ENCODE measurements at places on chromosomes 5 and 9.

GRCh38 chr9:127791085-127791484, 5.3 kb downstream of the CDK9 start:
- no peak for DNase-seq

DNA sequence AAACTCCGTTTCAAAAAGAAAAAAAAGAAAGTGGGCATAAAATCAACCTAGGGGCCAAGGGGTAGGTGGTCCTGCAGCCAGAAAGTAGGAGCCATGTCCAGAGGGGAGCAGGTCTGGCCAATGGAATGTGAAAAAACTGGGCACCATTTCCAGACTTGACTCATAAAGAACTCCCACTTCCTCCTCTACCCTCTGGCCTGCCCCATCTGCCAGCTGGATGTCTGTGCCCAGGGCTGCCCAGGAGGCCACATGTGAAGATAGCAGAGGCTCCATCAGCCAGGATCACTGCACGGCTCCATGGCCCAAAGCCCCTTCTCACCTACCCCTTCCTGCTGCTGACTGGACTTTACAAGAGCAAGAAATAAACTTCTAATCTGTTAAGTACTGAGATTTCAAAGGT, 42.1 kb upstream of the EEIG1 start:
- DNase-seq, result no peak

DNA sequence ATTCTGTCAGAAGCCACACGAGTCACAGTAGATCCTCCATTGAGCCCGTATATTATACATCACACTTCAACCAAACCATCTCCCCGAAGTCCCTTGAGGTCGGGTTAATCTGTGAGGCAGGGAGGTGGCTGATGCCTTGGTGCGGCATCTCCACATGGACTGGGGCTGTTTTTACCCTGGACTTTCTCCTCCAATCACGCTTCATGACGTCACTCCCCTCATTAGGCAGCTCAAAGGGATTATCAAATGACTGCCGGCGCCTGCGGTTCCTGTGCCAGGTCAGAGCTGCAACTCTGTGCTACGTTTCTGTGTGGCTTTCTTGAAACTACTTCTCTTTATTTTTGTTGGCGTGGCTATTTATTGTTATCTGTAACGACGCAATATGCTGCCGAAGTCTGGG, 53.7 kb downstream of the TMOD1 start:
- DNase-seq, result no peak

- no peak for DNase-seq
These were observed 13.5 kb upstream of the FREM1 start for GRCh38 chr9:14923701-14924100.

DNA sequence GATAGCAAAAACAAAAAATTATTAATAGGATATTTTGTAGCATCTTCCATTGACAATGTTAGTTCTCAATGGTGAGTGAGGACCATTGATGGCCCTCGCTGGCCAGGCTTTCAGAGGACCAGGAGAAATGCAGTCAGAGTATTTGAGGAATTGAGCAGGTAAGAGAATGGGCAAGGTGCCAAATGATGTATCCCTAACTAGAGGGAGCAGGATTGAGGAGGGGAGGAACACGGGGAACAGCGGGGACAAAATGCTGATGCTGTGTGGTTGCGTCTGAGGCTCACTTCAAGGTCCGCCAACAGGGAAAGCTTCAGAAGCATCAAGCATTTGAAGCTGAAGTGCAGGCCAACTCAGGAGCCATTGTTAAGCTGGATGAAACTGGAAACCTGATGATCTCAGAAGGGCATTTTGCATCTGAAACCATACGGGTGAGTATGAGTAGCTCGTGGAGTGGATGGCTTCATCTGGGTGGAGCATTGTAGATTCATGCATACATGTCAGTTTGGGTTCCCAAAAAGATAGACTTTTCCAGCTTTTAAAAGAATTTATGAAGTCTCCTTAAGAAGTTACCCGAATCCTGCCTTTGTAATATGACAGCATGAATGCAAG, 16.2 kb downstream of the SPTAN1 start:
- DNase-seq, result no peak

DNA sequence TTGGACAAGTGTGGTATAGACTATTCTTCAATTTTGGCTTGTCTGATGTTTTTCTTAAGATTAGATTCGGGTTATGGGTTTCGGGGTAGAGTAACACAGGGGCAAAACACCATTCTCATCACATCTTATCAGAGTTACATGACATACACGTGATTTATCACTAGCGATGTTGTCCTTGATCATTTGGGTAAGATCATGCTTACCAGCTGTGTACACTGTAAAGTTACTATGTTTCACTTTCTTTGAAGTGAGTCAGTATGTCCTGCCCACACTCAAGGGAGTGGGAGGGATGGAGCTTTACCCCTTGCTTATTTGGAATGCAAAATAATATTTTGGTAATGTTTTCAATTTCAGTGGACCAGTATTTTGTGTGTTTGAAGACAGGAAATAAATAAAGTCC, 101.8 kb upstream of the TAF11L2 start:
- DNase-seq, result no peak

- no peak for DNase-seq
These were observed 208.8 kb downstream of the KIF4B start for GRCh38 chr5:155222393-155222792.

- DNase-seq, result no peak
These were observed 305.2 kb downstream of the EFNA5 start for GRCh38 chr5:107365320-107366109.

DNA sequence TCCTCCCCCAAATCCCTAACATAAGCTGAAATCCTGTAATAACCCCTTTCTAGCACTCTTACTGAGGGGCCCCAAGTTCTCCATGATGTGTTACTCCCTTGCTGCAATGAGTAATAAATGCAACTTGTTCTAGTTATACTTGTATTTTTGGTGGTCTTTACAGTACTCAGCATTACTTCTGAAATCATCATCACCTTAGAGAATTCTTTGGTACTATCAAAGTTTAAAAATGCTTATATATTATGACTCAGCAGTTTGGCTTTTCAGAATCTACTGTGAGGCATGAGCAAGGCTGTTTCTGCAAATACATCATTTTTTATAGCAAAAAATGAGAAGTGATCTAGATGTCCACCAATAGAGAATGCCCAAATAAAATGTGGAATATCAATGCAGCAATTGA, 20.7 kb upstream of the ROPN1L start:
- DNase-seq, result no peak

- no peak for DNase-seq
These were observed 516.6 kb downstream of the RAB3C start for GRCh38 chr5:59099270-59099994.

DNA sequence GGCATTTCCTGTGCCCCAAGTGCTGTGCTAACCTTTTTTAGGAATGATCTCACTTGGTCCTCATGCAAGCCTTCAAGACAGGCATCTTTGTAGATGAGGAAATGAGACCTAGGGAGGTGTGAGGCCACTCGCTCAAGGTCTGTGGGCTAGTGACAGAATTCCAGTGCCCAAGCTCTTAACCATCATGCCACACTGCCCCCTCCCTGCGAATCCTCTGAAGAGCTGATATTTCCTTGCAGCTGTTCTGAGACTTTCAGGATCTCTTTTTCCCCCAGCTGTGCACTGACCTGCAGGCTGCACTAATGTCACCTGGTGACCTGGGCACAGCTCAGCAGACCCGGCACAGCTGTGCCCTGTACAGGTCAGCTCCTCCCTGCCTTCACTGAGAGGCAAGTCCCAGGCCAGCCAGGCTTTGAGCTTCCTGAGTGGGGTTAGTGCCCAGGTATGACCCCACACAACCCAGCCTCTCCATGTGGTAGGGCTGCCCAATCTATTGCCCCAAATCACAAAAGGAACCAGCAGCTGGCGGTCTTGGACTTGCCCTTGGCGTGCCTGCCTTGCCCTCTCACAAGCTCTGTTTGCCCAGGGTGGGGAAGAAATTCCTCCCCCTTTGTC, 32.7 kb downstream of the MORN5 start:
- DNase-seq, result no peak

GRCh38 chr9:133155156-133155555, 8.6 kb downstream of the GBGT1 start:
- no peak for DNase-seq

DNA sequence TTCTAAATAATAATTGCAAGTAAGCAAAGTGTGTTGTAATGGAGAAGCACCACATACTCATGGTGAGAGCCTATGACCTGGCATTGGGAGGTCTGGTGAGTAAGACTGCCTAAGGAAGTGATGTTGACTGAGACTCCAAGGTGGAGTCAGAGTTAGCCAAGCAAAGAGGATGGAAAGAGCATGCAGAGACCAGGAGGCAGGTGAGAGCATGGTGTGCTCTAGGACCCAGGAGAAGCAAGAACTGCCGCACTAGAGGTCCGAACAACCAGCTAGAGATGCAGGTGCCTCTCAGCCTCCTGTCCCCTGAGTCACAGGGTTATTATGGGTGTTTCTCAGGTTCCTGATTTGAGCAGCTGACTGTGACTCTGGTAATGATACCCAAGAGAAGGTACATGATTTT, 27.3 kb downstream of the ANP32B start:
- DNase-seq, result no peak

- peak; percentile 70 for DNase-seq
These were observed 30.0 kb upstream of the STOM start for GRCh38 chr9:121399883-121400607.

DNA sequence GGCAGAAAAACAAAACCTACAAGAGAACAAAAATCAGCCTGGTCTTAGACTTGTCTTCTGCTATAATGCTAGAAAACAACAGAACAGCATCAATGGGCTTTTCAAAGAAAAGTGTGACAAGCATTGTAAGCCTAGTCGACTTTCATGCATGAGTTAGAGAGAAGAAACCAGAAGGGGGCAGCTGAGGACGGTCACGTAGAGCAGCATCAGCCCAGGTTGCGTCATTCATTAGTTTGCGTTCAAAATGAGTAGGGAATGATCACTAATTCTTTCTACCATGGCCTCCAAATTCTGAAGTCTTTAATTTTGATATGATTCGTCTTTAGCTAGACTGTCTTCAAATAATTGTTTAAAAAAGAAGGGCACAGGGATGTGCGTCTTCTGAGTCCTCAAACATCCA, 4.7 kb upstream of the ISCA1 start:
- DNase-seq, result no peak

- no peak for DNase-seq
These were observed 449.5 kb downstream of the AGTPBP1 start for GRCh38 chr9:85292261-85292660.
